Activated CD4-positive, alpha-beta T cell treated with anti-CD3 and anti-CD28 coated beads, Interleukin-2, amount 50 U/mL, for 1 hour (primary cell): ENCODE measurements at places on chromosomes 13 and 19.

DNA sequence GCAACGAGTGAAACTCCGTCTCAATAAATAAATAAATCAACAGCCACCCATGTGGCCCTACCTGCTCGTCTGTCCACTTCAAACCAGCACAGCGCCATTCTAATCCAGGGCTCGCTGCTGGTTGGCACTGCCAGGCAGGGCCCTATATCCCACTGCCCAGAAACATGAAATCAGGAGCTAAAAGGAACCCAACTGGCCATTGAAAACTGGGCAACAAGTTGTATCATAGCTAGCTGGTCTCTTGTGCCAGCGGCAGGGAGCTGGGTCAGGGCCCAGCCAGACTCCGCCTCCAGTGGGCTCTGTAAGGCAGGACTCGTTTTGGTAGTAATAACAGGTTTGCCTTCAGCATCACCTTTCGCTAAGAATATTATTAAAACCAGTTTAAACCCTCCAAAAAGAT lies 39.3 kb downstream of the GGACT start:
- no peak for DNase-seq

GRCh38 chr19:5628461-5628860 lies 5.6 kb downstream of the SAFB start:
- no peak for DNase-seq

DNA sequence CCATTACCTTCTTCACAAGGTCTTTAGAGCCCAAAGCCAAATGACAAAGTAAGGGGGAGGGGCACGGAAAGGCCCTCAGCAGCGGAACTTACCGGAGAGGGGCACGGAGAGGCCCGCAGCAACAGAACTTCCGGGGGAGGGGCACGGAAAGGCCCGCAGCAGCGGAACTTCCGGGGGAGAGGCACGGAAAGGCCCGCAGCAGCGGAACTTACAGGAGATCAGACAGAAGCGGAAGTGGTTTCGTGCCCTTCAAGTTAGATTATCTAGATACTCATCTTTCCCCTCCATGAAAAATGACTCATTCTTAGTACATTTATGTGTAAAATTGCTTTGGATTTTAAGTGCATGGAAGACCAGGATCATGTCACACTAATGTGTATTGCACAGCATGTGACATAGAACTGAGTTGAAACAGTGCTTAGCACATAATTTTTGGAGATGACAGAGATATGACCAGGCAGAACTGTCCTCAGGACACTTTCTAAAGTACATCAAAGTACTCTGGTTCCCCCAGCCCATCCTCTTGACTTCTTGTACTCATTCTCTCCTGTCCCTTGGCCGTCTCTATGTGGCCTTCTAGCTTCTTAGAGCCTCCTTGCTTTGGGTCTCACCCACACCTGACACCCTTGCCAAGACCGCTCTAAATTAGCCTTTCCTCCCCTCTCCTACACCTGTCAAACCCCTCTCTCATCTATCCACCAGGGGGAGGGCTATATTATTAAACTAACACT lies 25.7 kb upstream of the TPTE2 start:
- DNase-seq: peak; percentile 62

DNA sequence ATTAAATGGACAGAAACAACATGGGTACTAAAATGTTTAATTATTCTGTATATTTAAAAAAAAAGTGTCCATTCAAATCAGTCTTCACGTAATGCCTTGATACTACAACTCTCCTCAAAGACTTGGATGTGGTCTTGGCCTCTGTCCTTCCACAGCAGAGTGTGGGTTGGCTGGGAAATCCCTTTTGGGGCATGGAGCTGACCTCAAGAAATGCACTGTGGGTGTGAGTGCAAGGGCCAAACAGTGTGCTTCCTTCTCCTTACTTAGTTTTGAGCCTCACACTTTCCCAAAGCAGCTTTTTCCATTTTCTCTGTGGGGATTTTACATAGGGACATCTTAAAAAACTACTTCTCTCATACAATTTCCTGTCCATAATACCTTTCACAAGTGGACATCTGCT lies 607.4 kb downstream of the EFNB2 start:
- DNase-seq: no peak

- no peak for DNase-seq
Measured at GRCh38 chr13:101579281-101579802, 126.9 kb downstream of the ITGBL1 start.

DNA sequence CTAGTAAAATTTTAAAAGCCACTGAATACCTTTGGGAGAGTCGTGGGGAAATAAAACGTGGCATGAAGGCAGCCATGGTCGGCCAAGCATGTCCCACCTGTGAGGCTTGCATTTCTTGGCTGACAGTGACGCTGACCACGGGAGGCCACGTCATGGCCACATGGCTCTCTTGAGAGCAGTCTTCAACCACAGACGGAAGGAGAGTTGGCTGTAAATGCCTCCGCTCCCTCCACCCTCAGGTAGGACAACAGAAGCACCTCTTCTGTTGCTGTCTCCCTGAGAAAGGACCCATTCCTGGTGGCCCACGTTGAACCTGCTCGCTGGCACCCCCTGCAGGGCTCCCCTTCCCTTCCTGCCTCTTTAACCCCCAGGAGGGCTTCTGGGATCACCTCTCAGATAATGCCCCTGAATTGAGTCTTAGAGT lies 10.6 kb upstream of the LRRC25 start:
- DNase-seq: no peak

GRCh38 chr13:19068691-19069090 lies 112.9 kb downstream of the TUBA3C start:
- DNase-seq: no peak

GRCh38 chr19:30340771-30341561 lies 31.2 kb upstream of the ZNF536 start:
- no peak for DNase-seq

DNA sequence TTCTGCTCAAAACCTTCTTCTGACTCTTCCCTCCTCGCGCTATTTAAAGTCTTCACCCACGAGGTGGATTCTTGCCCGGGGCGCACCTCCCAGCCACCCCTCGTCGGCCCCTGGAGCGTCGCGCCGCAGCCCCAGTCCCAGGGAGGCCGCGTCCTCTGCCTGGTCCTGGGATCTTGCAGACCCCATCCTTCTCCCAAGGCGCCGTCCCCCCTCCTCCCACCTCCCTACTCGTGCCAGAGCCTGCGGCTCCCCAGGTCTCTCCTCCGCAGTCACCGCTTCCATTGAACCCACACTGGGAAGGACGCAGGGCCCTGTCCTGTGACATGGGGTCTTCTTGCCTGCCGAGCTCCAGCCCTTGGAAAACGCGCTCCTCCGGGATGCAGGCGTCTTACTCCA lies 486 bp downstream of the ZNF808 start:
- no peak for DNase-seq

- DNase-seq: no peak
Measured at GRCh38 chr19:4124638-4125037, 716 bp upstream of the MAP2K2 start.

DNA sequence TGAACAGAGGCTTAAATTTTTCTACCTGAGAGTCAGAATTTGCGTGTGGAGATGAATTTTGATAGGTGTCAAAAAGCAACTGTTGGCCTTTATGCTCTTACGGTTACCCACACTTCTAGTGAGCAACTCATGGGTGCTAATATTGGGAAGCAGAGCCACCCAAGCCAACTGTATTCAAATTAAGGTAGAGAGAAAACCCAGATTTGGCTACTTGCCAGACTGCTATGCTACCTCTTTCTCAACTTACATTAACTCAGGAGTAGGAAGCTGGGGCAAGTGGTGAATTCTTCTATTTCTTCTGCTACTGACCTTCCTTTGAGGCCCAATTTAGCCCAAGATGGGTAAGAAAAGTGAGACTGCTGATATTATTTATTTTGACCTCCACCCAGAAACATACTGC lies 83.9 kb downstream of the OLFM4 start:
- DNase-seq: no peak

DNA sequence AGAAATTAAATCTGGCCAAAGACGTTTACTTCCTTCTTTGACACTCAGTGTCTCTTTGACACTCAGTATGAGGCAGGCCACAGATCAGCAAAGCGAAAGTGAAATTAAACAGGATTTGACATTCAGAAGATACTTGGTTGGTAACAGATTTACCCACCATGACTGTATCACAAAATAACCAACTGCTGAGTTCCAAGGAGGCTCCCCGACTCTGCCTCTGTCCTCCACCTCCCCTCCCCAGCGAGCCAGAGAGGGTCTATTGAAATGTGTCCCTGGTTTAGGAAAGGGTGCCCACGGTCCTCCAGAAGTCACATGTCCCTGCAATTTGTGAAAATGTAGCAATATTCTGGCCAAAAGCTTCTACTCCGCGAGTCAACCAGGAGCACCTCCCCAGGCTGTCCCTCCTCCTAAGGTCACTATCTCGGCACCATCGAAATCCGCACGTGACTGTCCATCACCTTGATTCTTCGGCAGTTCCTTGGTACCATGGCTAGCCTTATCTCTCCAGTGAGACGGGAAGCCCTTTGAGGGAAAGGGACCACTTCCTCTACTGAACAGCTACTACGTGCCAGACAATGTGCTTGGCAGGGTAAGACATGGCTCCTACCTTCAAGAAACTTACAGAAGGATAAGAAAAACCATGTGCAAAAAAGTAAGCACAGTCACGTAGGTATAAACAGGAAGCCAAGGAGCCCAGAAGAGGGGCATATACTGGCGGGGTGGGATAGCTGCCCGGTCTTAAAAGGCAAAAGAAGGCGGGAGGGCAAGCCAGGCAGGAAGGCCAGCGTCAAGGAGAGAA lies 1.5 kb downstream of the N4BP2L1 start:
- no peak for DNase-seq

GRCh38 chr19:17348700-17349099 lies 11.3 kb downstream of the GTPBP3 start:
- DNase-seq: no peak

- DNase-seq: no peak
Measured at GRCh38 chr13:78168981-78169380, 250.3 kb upstream of the EDNRB start.

DNA sequence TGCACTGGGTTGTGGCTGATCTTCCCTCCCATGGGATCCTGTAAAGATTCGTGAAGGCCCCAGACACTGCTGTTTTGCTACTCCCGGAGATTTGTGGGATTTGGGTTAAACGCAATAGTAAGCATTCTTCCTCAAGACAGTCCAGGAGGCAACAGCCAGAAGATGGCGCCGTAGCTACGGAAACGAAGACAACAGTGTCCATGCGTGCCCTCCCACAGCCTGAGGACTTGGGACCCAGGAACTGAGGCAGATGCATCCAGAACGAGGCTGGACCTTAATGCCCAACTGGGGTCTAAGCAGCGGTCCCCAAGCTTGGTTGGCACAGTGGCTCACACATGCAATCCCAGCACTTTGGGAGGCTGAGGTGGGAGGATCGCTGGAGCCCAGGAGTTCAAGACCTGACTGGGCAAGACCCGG lies 57.6 kb upstream of the ZNF507 start:
- no peak for DNase-seq

GRCh38 chr19:28836421-28836820 lies 376.5 kb downstream of the UQCRFS1 start:
- no peak for DNase-seq

GRCh38 chr19:9645472-9645871 lies 24.4 kb upstream of the ZNF561 start:
- DNase-seq: no peak

DNA sequence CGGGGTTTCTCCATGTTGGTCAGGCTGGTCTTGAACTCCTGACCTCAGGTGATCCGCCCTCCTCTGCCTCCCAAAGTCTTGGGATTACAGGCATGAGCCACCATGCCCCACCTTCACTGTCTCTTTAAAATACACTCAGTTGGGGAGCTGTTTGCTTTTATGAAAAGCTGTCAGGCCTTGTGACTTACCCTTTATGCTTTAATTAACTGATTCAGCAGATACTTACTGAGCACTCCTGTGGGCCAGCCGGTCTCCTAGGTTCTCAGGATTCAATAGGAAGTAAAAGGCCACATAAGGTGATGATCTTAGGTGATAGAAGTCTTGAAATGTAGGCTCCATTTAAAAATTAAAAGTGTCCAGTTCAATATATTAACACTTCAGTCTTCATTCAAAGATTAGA lies 7.5 kb downstream of the UBAC2 start:
- DNase-seq: no peak

- no peak for DNase-seq
Measured at GRCh38 chr19:14497228-14497921, 1.4 kb upstream of the GIPC1 start.

DNA sequence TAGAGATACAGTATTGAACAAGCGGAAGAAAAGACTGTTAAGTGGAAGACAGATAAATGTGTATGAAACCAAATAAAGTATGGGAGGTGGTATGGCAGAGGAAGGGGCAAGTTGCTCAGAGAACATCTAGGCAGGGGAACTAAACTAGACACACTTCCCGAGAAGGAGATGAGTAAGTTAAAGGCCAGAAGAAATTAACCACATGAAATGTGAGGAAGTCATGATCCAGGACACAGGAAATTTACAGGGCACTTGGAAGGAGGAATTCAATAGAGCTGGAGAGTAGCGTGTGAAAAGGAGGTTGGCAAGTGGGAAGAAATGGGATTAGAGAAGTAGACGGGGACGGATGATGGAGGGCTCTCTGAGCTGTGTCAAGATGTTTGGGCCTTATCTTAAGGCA lies 208.8 kb downstream of the COG6 start:
- DNase-seq: no peak

DNA sequence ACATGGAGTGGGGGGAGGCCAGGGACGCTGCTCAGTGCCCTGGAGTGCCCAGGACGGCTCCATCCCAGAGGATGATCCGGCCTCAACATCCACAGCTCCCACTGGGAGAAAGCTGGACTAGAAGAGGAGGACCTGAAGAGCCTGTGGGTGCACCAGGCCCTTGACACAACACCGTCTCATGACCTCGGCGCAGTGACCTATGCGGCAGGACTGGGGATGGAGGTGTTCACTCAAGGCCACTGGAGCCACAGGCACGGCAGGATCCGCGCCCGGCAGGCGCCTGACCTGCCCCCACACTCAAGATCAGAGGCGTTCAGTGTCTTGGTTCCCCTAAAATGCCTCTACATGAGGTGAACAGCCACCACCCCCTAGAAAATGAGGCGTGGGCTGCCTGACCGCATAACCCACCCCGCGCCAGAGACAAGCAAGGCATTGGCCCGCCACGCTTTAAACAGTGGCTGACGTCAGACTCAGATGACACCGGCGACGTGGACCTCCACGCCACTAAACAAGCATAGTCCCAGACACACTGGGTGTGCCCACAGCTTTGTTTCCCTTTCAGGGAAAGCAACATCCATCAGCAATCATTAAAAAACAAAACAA lies 8.0 kb downstream of the SGTA start:
- no peak for DNase-seq

GRCh38 chr19:16896146-16897028 lies 7.6 kb downstream of the F2RL3 start:
- DNase-seq: no peak

- no peak for DNase-seq
Measured at GRCh38 chr13:111265701-111266035, 54.8 kb upstream of the TEX29 start.

DNA sequence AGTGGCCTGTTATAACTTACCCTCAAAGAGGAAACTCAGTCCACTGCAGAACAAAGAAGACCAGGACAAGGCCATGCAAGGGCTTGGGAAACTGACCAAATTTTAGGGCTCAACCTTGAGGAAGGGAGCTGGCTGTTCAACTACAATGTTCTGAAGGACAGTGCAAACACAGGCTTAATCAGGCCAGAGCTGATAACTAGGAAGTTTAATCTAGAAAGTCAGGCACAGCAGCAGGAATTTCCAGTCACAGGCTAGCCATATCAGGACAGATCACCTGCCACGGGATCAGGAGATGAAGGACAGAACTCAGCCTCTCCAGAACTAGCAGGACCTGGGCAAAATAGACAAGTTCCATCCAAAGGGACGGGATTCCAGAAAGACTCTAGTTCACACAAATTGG lies 89.4 kb downstream of the ENOX1 start:
- DNase-seq: no peak

GRCh38 chr13:93268327-93269028 lies 41.9 kb downstream of the GPC6 start:
- DNase-seq: no peak
